Smooth muscle cell of the brain vasculature (primary cell): ENCODE measurements at places on chromosomes 13 and 19.

DNA sequence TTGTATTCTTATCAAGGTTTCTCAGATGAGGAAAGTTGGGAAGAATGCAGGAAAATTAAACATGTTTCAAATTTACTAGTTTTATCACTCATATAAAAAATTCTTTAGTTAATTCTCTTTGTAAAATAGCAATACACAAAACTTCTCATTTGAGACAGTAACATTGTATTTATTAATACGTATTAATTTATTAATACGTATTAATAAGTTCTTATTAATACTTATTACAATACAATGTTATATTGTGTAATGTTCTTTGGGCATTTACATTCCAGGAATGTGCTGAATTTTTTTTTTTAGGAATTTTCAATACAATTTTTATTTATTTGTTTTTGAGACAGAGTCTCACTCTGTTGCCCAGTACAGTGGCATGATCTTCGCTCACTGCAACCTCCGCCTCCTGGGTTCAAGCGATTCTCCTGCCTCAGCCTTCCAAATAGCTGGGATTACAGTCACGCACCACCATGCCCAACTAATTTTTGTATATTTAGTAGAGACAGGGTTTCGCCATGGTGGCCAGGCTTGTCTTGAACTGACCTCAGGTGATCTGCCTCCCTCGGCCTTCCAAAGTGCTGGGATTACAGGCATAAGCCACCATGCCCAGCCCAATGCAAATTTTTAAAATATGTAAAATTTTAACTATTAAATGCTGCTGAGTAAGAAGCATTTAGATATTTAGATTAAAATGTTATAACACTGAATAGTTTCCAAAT, 31.6 kb downstream of the MBNL2 start:
- DNase-seq = no peak

- no peak for DNase-seq
Measured at GRCh38 chr13:37138926-37139325, 33.5 kb upstream of the CSNK1A1L start.

DNA sequence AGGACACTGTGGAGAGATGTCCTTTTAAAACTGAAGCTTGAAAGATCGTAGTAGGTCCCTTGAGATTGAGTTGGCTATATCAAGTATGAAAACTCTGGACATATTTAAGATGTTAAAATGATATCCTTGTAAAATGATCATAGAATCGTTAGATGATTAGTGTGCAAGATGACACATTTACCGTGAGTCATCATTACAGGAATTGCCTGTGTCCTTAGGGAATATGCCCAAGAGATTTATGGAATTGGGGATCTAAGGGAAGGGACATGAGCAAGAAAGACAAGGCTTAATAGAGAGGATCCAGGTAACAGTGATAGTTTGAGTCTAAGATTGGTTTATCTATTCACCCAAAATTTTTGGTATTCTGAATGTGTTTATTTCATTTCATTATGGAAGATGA, 233.7 kb downstream of the GPC5 start:
- no peak for DNase-seq

- no peak for DNase-seq
Measured at GRCh38 chr19:20926796-20927195, 3.7 kb downstream of the ZNF85 start.

DNA sequence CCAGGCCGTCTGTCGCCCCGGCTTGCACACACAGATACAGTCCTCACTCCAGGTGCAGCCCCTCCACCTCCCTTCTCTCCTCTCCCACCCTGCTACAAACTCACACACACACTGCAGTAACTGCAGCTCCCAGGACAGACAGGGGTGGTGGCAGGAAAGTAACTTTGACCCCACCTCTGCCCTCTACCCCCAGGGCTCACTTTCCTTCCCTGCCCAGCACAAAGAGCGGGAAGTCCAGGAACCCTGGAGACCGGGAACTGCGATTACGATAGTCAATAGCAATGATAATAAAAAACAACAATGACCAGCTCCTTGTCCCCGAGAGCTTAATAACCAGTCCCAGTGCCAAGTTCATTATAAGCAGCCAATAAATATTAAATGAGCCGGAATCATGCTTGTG, at the start of gene CEACAM20:
Gene CEACAM20, minus strand, starts transcription at position 140 of the 400 bp plus-strand sequence. CDS start 166 bp downstream, outside the sequence.
- no peak for DNase-seq

GRCh38 chr13:36352350-36352749, 6.2 kb upstream of the SPART start:
- no peak for DNase-seq

DNA sequence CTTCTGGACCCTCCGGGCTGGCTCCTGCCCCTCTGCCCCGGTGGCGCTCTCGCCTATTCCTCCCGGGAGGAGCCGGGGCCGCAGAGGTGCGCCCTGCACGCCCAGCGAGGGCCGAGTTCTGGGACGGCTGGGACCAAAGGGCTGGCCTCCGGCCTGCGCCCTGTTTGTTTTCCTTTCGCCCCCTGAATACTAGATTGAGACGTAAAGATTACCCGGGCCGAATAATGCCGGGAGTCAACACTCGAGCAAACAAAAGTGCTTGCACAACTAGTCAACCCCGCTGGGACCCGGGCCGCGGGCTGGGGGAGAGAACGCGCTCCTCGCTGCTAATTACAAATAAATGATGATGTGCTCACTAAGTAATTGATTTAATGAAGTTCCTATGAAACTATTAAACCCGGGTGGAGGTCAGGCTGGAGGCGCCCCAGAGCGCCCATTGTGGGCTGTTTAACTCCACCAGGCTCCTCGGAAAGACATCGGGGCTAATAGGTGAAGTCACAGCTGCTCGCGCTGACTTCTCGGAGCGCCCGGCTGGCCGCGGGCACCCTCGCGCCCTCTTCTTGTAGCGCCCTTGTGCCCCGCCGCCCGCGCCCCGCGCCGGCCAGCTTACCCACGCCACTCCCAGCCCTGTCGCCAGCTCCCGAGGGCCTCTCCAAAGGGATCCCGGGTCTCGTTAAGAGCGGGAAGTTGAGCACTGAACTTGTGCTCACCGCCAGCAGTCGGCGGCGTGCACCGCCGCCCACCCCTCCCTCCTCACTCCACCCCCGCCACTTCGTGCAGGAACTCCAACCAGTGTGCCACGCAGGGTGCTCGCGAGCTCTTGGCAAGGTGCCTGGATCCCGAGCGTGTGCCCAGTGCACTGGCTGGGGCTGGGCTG, 14.9 kb downstream of the ZIC5 start:
- no peak for DNase-seq

GRCh38 chr13:46050771-46051170, 1.8 kb downstream of the ZC3H13 start:
- DNase-seq = no peak

- DNase-seq = no peak
Measured at GRCh38 chr13:111924678-111925075, 142.3 kb upstream of the SOX1 start.

- no peak for DNase-seq
Measured at GRCh38 chr13:82934000-82934399, 948.3 kb downstream of the SLITRK1 start.
